Hepatocyte (in vitro differentiated cells): ENCODE measurements at places on chromosomes 7 and 10.
A peak's percentile ranks its signal among the peaks of the same experiment; 100 is the strongest.

- DNase-seq: no peak
Measured at GRCh38 chr10:132390921-132391675, 5.9 kb upstream of the PWWP2B start.

GRCh38 chr7:135263321-135263970 is 29.8 kb downstream of the STRA8 start:
- no peak for DNase-seq

DNA sequence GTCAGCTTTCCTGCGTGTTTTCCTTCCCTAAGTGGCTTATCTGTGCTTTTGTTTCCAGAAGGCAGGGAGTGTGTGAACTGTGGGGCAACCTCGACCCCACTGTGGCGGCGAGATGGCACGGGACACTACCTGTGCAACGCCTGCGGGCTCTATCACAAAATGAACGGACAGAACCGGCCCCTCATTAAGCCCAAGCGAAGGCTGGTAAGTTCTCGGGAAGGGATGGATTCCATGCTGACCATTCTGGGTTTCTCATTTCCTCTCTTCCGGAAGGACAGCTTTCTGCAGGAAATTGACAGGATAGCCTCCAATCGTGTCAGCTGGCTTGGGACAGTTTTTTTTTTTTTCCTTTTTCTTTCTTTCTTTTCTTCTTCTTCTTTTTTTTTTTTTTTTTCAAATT is 9.4 kb downstream of the GATA3 start:
- no peak for DNase-seq

DNA sequence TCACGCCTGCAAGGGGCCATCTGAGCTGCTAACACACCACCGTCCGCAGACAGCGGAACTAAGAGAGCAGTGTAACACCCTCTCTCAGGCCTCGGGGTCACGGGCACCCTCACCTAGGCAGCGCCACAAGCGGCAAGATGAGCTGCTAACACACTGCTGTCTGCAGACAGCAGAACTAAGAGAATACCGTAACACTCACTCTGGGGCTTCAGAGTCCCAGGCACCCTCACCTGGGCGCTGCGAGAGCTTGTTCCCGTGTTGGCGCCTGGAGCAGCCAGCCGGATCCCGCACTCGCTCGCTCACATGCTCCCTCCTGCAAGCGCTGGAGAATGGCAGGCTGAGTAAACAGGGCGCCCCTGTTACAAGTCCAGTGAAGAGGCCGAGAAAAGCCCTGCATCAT is 160.2 kb downstream of the SRPK2 start:
- DNase-seq: no peak

DNA sequence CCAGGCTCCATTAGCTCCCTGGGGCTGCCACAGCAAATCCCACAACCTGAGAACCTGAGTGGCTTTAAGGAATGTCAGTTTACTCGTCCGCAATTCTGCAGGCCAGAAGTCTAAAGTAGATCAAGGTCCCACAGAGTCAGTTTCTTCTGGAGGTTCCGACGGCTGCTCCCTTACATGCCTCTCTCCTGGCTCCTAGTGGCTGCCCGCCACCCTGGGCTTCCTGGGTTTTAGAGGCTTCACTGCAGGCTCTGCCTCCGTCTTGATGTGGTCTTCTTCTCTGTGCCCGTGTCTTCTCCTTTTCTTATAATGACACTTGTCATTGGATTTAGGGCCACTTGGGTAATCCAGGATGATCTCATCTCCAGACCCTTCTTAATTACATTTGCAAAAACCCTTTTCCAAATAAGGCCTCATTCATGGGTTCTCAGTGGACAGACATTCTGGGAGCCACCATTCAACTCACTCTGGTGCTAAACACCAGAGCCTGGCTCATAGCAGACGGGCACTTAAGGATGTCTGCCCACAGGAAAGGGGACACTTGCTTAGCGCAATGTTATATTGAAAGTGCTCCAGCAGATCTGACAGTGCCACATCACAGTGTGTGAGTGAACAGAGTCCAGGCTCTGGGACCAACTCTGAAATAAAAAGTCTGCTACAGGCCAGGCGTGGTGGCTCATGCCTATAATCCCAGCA is 77.6 kb downstream of the VWC2 start:
- peak; percentile 21 for DNase-seq

GRCh38 chr7:105264707-105265106 is 124.0 kb downstream of the SRPK2 start:
- DNase-seq: no peak

DNA sequence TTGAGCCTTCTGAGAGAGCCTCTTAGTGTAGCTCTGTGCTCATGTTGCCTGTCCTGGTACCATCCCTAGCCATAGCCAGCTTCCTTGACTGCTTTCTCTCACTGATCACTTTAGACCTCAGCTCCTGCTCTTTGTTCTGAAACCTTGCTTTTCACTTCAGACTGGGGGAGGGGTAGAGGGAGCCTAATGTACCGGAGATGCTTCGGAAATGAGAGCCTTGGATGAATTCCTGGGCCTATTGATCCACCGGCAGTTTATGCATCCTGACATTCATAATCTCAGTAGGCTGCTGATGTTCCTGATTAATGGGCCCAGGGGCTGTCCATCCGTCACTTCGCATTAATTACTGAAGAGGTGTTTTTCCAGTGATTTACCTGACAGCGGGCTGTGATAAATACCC is 38.8 kb downstream of the R3HCC1L start:
- no peak for DNase-seq

DNA sequence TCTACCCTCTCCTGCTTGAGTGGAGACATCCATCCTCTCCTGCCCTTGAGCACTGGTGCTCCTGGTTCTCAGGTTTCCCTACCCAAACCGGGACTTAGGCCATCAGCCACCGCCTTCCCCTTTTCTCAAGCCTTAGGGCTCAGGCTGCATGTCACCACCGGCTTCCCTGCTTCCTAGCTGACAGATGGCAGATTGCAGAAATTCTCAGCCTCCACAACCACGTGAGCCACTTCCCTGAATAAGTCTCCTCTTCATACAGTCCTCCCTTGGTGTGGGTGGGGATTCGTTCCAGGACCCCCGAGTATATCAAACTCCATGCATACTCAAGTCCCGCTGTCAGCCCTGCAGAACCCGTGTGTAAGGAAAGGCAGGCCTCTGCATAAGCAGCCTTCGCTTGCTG is 203.5 kb upstream of the ZNF32 start:
- no peak for DNase-seq

DNA sequence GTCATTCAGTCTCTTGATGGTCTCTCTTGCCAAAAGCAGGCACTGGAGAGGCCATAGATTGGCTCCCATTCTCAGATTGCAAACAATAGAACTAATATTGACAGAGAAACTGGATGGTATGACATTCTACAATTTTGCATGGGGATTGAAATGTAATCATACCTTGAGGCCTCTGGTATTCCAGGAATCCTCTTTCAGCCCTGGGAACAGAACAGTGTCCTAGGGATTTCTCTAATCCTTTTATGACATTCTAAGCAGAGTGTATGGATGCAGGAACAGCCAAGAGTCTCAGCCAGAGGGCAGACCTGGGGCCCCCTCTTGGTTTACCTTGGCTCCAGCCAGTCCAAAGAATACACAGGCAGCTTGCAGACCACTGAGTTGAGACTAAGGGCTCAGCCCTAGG is 206.4 kb downstream of the KCNMA1 start:
- peak; percentile 55 for DNase-seq

- DNase-seq: no peak
Measured at GRCh38 chr7:92769844-92770243, 66.5 kb downstream of the CDK6 start.
